ENCODE measurements at places on chromosomes 4 and X.
A peak's percentile ranks its signal among the peaks of the same experiment; 100 is the strongest.

DNA sequence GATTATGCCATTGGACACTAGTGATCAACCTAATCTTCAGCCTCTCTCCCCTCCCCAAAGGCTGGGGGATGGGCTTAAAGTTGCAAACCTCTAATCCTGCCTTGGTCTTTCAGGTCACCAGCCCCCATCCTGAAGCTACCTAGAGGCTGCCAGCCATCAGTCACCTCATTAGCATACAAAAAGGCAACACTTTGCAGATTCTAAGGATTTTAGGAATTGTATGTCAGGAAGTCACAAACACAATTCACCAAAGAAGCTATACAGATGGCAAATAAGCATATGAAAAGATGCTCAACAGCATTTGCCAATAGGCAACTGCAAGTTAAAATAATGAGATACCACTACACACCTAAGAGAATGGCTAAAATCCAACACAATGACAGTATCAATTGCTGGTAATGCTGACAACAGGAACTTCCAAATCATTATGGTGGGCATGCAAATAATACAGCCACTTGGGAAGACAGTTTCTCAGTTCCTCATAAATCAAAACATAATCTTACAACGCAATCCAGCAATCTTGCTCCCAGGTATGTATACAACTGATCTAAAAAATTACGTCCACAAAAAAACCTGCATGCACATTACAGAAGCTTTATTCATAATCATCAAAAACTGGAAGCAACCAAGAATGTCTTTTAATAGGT lies 9.0 kb upstream of the PIM2 start:
- no peak for DNase-seq

DNA sequence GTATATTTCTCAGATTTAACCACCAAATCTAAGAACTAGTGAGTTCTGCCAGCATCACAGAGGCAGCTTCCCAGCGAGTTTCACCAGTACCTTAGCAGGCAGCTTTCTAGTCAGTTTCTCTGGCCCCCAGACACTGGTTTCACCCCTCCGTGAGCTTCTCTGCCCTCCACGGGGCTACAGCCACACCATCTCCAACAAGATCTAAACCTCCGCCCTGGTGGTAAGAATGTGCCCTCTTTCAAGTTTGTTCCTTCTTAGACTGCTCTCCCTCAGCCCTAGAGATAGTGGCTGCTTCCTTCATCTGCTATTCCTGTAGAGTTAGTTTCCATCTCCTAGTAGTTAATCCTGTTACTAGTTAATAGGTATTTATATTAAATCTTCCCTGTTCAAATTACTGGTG lies 60.5 kb upstream of the TAB3 start:
- no peak for DNase-seq

DNA sequence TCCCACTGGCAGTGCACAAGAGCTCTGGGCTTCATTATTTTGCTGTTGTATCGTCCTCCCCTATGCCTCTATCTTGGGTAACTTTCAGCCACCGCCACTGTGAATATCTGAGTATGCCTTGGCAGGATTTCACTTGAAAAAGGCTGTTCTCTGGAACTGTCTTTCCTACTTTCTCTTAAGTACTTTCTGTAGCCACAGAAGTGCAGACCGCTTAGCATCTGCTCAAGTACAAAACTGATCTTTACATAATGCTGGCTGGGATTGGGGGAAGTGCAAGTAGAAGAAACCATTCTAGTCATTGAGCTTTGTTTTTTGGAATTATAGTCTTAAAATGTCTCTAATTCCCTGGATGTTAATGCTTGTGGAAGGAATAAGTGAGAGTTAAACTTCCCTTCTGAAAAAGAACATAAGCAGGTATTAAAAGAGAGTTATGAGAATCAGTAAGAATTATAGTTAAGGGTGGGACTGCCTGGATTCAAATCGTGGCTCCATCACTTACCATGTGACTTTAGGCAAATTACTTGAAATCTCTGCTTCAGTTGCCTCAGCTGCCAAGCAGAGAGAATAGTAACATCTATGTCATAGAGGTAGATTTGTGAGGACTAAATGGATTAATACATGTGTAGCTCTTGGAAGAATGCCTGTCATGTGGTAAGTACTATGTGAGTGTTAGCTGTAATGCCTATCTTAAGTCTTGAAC lies 77.5 kb downstream of the MID1IP1 start:
- no peak for DNase-seq

DNA sequence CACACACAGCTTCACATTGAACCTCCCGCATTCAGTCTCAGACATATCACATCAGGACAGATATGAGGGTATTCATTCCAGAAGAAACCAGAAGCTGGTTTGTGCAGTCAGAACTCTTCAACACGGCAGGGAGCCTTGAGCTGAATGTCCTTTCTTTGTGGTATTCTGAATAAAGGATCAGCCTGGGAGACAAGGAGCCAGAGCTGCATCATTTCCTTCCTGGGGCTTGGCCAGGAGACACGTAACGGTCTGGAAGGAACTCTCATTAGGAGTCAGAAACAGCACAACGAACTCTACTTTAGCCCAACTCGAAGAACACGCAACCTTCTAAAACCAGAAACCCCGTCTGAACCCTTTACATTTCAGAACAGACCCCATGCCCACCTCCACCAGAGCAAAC lies 46.4 kb downstream of the KDR start:
- peak; percentile 70 for DNase-seq

DNA sequence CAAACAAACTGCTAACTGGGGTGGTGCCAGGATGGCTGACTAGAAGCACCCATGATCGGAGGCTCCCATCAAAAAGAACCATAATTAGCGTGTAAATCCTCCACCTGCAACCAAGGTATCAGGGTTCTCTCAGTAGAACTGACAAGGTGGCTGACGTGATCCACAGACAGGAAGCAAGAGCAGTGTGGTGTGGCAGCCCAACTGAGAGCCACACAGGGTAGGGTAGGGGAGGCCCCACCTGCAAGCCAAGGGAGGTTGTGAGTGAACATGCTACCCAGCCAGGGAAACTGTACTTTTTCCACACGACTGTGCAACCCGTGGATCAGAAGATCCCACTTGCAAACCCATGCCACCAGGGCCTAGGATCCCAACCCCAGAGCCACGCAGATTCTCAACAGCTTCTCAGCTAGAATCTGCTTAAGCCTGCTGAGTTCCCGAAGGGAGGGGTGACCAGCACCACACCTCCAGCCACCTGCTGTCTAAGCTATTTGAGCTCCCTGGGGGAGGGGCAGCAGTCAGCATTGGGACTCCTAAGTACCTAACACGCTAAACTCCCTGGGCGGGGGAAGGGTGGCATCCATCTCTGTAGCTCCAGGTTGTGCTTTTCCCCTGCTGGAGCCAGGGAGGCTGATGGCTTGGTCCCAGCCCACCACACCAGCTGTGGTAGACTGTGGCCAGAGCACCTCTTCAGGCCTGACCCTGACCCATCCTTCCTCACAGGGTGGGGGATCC lies 425.1 kb downstream of the GPM6A start:
- no peak for DNase-seq

DNA sequence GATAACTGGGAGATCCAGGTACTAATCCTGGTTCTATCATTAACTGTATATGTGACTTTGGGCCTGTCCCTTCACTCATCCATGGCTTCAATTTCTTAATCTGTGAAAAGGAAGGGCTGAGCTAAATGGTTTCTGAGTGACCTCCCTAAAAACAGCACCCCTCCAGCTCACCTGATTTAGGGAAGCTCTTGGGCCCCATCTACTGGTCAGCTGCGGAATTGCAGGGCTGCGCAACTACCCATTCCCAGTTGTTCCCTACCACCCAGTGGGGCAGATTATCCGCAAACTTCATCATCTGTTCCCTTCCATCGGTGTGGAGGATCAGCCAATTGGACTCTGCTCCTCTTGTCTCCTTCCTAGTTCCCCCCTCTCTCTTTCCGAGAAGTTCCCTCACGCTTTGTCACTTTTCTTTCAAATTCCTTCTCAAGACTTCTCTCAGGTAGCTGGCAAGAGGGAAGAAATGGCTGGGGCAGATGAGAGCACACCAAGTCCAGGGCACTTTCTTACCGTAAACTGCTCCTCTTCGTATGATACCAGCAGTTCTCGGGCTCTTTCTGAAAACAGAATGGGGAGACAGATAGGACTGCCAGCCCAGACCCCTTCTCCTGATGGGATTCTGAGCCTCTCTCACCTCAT lies 5.8 kb downstream of the LAS1L start:
- DNase-seq, result peak; percentile 4

DNA sequence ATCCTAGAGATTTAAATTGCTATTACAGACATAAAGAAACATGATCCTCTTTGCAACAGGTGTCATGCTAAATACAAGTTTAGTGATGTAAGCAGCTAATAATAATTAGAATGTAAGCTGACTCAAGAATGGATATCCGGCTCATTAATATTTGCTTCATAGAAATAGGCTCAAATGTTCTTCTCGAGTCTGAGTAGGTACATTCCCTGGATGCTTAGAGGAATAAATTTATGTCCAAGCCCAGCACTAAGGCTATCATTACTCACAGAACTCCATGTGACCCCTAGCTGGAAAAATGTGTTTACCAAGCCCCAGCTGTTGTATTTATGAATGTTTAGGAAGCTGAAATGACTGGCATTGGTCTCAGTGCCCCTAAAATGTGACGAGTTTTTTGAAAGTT lies 87.6 kb upstream of the TSPAN7 start:
- no peak for DNase-seq

DNA sequence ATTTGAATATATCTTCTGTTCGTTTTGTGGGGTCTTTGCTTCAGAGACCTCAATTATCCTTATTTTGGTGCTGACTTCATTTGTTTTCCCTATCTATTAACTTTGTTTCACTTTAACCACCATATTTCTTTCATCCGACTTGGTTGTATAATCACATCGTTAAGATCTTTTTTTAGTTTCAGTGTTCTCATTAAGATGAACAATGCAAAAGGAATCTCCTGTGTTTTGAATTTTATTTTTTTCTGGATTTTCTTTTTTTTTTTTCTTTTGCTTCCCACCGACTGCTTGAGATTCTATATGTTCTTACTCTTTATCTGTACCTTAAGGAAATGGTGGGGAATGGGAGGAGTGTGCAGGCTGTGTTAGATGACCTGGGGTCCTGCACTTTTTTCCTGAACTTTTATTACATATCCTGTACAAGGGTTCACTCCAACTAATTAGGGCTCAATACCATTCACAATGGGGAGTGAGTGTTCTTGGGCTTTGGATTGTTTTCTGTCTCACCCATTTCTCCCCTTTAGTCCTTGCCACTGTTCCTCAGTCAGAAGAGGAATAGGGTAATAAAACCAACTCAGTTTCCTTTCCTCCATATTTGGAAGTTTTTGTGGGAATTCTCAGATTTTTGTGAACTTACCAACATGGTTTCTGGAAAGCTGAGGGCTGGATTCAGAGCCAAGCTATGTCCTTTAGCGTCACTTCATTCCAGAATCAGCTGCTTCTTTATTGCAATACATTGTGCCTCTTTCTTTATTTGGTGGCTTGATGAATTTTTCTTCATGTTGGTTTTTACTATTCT lies 43.2 kb upstream of the BMPR1B start:
- DNase-seq, result peak; percentile 95

- DNase-seq, result no peak
Measured at GRCh38 chr4:107845681-107846080, 20.9 kb downstream of the SGMS2 start.

DNA sequence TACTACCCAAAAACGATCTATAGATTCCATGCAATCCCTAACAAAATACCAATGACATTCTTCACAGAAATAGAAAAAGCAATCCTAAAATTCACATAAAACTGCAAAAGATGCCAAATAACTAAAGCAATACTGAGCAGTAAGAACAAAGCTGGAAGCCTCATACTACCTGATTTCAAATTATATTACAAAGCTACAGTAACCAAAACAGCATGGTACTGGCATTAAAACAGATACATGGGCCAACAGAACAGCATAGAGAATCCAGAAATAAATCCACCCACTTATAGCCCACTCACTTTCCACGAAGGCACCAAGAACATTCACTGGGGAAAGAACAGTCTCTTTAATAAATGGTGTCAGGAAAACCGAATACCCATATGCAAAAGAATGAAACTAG lies 74.7 kb downstream of the PHF8 start:
- no peak for DNase-seq

GRCh38 chr4:3461515-3462291 lies 1.4 kb upstream of the DOK7 start:
- no peak for DNase-seq

GRCh38 chr4:18100657-18101056 lies 79.1 kb upstream of the LCORL start:
- no peak for DNase-seq

DNA sequence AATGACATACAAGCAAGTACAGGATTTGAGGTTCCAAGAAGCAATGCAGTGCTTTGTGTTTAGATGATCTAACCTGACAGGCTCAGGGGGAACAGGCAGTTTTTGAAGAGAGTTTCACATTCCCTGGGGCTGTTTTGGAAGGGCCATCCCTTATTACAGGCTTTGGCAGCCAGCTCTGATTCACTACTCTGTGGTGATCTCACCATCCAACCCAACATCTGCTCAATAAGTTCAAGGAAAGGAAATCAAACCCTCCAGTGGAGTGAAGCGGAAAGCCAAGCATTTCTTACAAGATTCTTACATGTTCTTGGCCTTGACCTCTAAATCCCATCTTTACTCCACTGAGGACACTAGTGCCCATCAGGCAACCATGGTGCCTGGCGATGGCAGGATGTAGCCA lies 7.5 kb downstream of the IDS start:
- DNase-seq, result peak; percentile 29

DNA sequence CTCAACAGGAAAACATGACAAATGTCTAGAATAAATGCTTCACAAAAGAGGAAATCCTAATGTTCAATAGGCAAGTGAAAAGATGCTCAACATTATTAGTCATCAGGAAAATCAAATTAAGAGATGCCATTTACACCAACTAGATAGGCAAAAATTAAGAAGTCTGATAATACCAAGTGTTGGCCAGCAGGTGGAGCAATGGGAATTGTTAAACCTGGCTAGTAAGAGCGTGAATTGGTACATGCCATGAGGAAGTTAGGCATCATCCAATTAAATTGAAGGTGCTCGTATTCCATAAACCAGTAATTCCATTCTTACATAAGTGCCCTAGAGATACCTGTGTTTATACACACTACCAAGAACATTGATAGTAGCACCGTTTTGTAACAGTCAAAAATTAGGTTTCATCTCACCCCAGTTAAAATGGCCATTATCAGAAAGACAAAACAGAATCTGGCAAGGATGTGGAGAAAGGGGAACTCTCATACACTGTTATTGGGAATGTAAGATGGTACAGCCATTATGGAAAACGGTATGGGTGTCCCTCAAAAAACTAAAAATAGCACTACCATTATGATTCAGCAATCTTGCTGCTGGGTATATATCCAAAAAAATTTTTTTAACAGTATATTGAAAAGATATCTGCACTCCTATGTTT lies 14.0 kb upstream of the ZCCHC18 start:
- DNase-seq, result peak; percentile 57

DNA sequence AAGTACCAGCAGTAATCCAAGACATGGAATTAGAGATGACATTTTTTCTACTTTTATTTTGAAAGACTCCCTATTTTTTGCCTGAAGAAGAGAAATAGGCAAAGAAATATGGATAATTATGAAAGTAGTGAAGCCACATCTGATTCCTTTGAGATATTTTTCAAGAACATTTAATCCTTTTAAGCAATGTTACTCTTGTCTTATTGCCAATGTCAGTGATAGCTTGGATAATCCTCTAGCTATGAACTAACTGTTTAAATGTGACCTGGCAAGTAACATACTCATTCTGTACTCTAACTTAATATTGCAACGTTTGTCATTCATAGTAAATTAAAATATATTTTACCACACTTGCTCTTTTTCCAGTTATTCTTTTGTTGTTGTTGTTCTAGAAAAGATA lies 181.3 kb downstream of the VEGFC start:
- no peak for DNase-seq

- DNase-seq, result peak; percentile 36
Measured at GRCh38 chrX:68710870-68711576, 63.6 kb downstream of the STARD8 start.
